ENCODE measurements at places on chromosomes 11 and 22. TPM values are rescaled to one million over a fixed set of nuclear protein-coding genes. Genes with fewer than 3 reads are reported as not detected.

Gene OR6A2
- total RNA-seq = 0.30 TPM

Gene OR4A16
- not detected for total RNA-seq

Gene CACNA1I
- 0.05 TPM for total RNA-seq

Gene MMP27
- total RNA-seq = not detected

Gene GAL3ST1
- 0.18 TPM for total RNA-seq

Gene OR4D10
- not detected for total RNA-seq

Gene SEPTIN3
- 0.30 TPM for total RNA-seq

Gene ART5
- not detected for total RNA-seq

Gene APOBEC3F
- total RNA-seq = 6.5 TPM

Gene ASCL2
- not detected for total RNA-seq

Gene ZP1
- 0.60 TPM for total RNA-seq

Gene KRTAP5-9
- not detected for total RNA-seq

Gene IGLL1
- total RNA-seq = not detected

Gene BAIAP2L2
- total RNA-seq = under 0.01 TPM

Gene GCAT
- 48.7 TPM for total RNA-seq

Gene MS4A3
- total RNA-seq = not detected

Gene GSTP1
- total RNA-seq = 647 TPM

Gene TLCD5
- total RNA-seq = 15.8 TPM

Gene ALDH3B2
- not detected for total RNA-seq

Gene MRPL40
- 29.7 TPM for total RNA-seq

Gene TIMM10
- total RNA-seq = 14.1 TPM

Gene HPS4
- total RNA-seq = 29.1 TPM

Data from smooth muscle cell of the umbilical artery (primary cell).